Stimulated activated CD8-positive, alpha-beta memory T cell treated with anti-CD3 and anti-CD28 coated beads, Interleukin-12 subunit alpha, Interleukin-12 subunit beta, amount 100 ng/mL, for 4 hours (primary cell): ENCODE measurements at places on chromosomes 3 and 15.

GRCh38 chr15:80154336-80154735, 1.5 kb downstream of the FAH start:
- DNase-seq: no peak

DNA sequence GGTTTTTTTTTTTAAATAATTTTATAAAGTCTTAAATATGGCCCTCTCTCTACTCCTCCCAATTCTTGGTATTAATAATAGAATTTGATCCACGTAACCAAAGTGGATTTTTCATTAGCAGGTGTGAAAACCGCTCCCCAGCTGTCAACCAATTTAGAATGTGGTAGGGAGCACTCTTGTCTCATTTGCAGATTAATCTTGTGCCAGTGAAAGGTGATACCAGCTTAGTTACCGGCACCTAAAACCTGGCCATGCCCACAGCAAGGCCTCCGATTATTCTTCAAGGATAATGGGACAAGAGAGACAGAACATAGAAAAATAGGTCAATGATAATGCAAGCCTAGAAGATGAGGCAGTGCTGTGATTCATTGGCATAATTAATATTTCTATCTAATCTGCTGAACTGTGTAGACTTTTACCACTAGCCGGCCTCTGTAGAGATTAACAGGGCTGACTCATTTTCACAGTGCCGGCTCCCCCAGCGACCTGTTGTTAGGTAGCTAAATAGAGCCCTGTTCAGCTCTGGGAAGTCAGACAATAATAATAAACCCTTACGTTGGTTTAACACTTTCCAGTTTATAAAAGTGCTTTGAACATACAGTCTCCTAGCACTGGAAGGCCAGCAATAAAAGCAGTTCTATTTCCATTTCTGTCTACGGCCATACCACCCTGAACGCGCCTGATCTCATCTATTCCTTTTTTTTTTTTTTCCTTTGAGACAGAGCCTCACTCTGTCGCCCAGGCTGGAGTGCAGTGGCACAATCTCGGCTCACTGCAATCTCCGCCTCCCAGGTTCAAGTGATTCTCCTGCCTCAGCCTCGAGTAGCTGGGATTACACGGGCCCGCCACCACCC, 102.9 kb downstream of the SHQ1 start:
- DNase-seq: no peak

GRCh38 chr3:58384381-58385090, 49.1 kb downstream of the PDHB start:
- no peak for DNase-seq

GRCh38 chr3:160754371-160754854, 1.6 kb upstream of the PPM1L start:
- DNase-seq: no peak

- peak; percentile 53 for DNase-seq
Measured at GRCh38 chr3:16319307-16319706, 54.3 kb downstream of the OXNAD1 start.

GRCh38 chr3:15171096-15171495, 35.0 kb upstream of the CAPN7 start:
- no peak for DNase-seq

DNA sequence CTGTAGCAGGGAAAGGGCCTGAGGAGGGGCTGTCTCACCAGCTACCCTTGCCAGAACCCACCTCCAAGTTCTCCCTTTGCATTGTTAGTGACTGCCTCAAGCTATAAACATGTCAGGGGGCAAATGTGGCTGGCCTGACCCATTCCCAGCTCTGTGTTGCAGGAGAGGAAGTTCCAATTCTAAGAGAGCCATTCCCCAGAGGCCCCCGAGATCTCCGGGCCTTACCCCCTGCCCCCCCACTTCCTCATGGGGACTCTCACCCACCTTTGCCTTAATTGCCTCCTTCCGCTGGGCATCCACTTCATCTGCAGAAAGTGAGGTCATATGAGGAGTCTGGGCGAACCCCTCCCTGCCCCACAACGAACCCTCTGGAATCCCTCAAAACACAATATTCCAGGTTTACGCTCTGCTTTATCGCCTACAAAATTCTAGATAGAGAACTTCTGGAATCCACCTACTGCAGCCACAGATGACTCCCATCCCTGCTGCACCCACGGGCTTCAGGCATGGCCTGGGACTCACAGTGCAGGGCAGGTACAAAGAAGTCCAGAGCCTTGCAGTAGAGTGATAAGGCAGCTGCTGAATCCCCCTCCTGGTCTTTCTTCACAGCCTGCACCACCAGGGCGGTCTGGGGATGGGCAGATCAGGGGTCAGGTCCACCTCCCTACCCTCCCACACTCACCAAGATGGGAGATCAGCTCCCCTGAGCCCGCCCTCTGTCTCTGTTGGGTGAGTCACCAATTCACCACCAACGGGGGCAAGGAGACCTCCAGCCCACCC, 4.0 kb downstream of the ULK3 start:
- DNase-seq: no peak

DNA sequence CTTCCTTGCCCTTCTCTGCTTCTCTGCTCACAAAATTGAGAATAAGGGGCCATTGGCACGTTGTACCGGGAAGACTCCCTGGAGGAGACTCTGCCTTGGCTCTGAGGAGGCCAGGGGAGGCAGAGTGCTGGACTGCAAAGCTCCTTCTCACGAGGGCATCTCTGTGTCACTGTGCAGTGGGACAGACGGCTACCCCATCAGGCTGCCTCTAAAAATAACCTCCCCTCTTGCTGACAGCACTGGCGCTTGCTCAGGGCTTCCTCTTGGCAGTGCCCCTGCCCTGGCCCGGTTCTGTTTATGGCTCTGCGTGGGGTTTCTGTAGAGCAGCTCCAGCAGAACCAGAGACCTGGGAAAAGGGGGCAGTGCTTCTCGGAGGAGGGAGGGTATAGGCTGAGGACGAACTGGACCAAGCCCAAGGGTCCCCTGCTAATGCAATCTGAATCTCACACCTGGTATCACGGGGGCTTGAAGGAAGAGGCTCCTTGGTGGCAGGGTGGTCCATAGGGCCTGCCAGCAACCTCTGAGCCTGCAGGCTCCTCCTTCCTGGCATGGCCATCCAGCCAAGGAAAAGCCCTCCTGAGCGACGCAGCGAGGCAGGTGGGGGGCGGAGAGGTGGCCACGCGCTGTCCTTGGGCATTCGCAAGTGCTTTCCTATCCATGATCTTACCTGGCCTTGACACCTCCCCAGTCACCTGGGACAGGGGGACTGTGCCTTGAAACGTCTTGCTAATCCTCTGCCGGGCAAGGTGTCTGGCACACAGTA, 63.3 kb upstream of the TLE3 start:
- DNase-seq: no peak

DNA sequence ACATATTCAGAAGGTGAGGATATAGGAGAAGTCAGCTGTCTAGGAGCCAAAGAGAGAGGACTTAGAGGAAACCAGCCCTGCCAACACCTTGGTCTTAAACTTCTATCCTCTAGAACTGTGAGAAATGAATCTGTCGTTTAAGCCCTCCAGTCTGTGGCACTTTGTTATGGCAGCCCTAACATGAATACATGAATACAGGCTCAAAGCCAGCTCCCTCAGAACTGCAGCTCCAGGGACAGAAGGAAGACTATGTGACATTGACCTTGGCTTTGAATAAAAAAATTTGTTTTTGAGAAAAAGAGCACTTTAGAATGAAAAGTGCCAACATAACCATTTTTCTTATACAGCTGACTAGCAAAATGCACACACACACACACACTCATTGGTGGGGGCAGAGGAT, 110.9 kb upstream of the ATP2B2 start:
- no peak for DNase-seq

GRCh38 chr3:58529516-58530353, 7.3 kb downstream of the ACOX2 start:
- no peak for DNase-seq

- no peak for DNase-seq
Measured at GRCh38 chr3:152205097-152205593, 63.6 kb upstream of the MBNL1 start.

DNA sequence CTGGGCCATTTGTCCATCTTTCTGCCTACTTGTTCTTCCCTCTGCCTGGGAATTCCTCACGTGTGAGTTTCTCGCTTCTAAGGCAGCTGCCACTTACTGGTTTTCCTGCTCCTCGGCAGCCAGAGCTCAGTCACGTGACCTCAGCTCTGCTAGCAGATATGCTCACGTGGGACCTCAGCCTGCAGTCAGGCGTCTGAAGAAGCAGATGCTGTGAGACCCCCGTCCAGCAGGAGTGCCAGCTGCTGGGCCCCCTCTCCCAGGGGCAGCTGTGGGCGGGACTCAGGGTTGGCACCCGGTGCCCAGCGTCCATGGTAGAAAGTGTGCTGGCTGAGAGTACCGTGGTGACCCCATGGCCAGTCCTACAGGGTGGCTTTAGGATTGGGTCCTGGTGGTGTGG, 161.3 kb upstream of the TLE3 start:
- peak; percentile 31 for DNase-seq

- no peak for DNase-seq
Measured at GRCh38 chr15:59545573-59545972, 66.0 kb upstream of the GCNT3 start.

- DNase-seq: no peak
Measured at GRCh38 chr3:141250342-141250741, 18.7 kb downstream of the PXYLP1 start.

GRCh38 chr15:66941791-66942190, 123.6 kb upstream of the SMAD3 start:
- DNase-seq: no peak

GRCh38 chr3:64056606-64057180, 33.4 kb upstream of the PSMD6 start:
- DNase-seq: no peak

DNA sequence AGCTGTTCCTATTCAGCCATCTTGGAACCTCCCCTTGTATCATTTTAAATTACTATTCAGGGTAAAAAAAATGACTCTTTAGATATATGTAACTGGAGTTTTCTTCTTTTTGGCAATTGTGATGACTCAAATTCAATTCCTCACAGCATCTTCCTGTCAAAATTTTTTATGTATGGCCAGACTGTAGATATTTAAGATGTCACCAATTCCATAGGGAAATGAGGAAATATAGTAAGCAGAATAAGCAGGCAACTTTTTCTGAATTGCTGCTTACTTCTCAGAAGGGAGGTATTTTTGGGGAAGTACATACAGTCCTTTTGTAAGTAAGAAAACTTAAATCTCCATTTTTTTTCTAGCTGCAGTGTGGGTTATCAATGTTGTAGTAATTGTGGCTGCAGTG, 28.8 kb downstream of the EAF2 start:
- DNase-seq: no peak

DNA sequence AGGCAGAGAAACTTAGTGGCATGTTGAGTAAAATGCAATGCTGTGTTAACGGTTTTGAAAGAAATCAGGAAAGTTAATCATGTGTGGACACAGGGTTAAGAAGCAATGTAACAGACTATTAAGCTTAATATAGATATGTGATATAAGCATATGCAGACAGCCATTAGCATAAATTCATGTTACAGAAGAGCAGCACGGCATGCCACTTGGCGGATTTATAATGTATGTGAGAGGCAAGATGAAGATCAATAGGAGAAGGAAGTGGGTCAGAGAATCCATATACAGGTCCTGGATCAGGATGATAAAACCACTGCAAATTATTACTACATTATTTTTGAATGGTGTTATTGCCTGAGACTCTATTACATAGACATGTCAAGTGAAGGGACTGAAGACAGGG, 694.3 kb downstream of the MCTP2 start:
- no peak for DNase-seq

GRCh38 chr3:49745986-49746385, 22.2 kb upstream of the GMPPB start:
- DNase-seq: no peak

GRCh38 chr15:35383506-35383905, 162.5 kb downstream of the DPH6 start:
- no peak for DNase-seq

DNA sequence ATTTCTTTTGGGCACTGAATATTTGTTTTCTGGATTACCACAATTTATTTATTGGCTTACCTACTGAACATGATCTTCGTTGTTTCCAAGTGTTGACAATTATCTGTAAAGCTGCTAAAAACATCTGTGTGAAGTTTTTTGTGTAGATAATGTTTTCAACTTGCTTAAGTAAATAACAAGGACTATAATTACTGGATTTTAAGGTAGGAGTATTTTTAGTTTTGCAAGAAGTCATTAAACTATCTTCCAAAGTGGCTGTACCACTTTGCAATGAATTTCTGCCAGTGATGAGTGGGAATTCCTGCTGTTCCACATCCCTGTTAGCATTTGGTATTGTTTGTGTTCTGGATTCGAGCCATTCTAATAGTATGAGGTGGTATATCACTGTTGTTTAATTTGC, 702.2 kb downstream of the MECOM start:
- DNase-seq: no peak

- DNase-seq: no peak
Measured at GRCh38 chr15:40436116-40436891, 4.4 kb upstream of the BAHD1 start.

- no peak for DNase-seq
Measured at GRCh38 chr3:46335541-46335940, 18.4 kb upstream of the CCR2 start.

DNA sequence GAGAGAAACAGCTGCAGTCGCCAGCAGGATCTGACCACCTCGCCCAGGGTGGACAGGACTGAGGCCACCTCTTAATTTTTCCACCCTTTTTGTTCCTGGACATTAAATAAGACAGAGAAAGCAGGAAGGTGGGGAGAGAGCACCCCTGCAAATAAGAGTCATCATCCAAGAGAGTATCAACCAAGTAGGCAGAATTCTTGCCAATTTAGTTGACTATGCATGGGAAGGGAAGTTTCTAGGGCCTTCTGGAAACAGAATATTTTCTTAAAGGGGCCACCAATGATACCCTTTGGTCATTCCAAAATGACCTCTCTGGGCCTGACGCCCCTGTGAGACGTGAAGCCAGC, 136.2 kb downstream of the TJP1 start:
- DNase-seq: no peak

GRCh38 chr15:99657996-99658395, 75.2 kb downstream of the LYSMD4 start:
- DNase-seq: no peak

DNA sequence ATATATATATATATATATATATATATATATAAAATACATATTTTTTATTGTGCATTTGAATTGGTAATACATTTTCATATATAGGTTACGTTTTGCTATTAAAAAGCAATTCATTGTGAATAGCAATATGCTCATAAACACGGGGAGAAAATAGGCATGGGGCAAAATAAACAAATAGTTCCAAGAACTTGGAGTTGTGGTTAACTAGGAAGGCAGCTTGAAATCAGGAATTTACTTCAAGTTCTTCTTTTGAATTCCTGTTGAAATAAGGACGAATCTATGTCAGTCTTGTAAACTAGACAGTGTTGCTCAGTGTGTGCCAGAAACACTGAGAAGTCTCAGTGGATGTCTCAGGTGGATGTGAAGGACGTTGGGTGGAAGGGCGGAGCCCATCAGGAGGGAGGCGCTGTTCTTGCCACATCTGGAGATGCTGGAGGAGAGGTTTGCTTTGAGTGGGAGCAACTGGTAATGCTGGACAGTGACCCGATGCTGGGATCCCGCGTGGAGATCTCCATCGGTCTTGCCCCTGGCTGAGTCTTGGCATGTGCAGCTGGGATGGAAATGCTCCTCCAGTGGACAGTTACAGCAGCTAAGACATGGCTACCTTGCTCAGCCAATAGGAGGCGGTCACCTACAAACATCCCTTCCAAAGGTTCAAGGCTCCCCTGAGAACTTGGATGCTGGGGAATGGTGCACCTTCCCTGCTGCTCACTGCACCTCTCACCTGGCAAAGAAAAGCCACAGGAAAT, 2.5 kb downstream of the IL16 start:
- no peak for DNase-seq
